ENCODE measurements at places on chromosomes 11 and 22.
A peak's percentile ranks its signal among the peaks of the same experiment; 100 is the strongest.

DNA sequence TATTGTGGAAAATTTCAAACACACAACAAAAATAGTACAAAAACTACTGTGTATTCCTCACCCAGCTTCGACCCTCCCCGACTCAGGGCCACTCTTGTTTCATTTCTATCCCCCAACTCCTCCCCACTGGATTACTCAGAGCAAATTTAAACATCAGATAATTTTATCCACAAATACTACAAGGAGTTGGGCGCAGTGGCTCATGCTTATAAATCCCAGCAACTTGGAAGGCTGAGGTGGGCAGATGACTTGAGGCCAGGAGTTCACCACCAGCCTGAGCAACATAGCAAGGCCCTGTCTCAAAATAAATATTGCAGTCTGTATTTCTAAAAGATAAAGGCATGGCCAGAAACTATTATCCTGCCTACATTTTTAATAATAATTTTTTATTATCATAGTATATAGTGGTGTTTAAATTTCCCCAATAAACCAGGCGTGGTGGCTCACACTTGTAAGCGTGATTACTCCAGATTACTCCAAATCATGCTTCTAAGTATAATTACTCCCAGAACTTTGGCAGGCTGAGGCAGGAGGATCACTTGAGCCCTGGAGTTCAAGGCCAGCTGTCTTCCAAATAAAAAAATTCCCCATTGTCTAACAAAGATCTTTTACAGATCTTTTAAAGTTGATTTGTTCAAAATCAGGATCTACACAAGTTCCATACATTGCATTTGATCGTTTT, 39.8 kb downstream of the LRRC32 start:
- no peak for DNase-seq

GRCh38 chr11:111502611-111503010, 9.6 kb downstream of the BTG4 start:
- DNase-seq = no peak

GRCh38 chr11:78752494-78752893, 177.8 kb upstream of the NARS2 start:
- DNase-seq = no peak

DNA sequence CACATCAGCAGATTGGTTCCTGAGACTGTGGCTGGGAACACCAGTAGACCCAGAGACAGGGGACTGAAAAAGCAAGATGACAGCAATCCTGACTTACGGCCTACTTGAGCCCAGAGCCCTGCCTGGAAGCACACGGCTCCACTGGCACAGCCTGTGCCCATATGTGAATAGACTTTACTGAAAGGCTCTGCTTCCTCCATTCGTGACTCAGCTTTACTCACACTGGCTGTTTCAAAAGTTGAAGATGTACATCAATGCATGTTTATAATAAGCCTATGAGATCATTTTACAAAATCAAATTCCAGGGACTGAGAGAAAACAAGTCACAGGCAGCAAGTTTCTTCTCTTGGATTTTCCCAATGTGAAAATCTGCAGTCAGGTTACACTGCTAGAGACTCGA, 134.6 kb upstream of the TEAD1 start:
- DNase-seq = no peak

GRCh38 chr11:93841446-93841845, 9.0 kb downstream of the VSTM5 start:
- DNase-seq = no peak

GRCh38 chr11:65117206-65118096, at the start of gene ZNHIT2:
TSS of gene ZNHIT2 (minus strand) at chr11:65117701. CDS start at chr11:65117653, 48 bp downstream.
- DNase-seq = peak; percentile 97

DNA sequence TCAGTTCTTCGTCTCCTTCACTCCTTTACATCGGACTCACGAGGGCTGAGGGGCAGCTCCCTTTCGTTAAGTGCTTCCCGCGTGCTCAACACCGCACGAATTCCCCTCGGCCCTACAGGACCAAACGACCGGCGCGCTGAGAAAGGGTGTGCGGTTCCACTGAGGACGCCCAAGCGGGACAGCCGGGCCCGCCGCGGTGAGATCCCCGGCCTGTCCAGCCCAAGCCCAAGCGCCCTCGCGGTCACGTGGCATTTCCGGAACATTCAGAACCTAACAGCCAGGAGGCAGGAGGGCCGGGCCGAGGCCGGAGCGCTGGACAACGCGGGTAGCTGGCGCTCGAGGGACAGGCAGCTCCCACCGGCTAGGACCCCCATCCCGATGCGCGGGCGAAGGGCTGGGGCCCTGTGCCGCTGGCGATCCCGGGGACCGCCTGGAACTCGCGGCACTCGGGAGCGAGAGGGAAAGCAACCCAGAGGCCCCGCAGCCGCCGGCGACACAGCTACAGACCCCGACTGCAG, 737 bp upstream of the STIP1 start:
- DNase-seq = peak; percentile 62

DNA sequence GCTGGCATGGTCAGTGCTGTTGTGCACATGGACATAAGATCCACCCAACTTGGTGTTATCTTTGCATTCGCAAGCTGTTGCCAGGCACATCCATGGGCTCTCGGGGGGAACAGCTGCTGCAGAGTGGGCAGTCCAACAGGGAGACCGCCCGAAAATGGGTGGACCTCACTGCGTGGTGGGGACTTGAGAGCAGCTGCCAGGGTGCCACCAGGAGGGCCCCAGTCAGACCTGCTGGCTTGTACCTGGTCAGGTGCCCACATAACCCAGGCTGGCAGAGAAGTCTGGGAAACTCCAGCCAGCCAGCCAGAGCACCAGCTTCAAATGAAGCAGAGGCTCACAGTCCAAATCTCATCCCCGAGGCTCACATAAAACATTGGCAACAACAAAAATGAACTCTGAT, 120.2 kb downstream of the BCR start:
- DNase-seq = no peak

- no peak for DNase-seq
Measured at GRCh38 chr11:103749158-103749557, 287.3 kb upstream of the DDI1 start.

DNA sequence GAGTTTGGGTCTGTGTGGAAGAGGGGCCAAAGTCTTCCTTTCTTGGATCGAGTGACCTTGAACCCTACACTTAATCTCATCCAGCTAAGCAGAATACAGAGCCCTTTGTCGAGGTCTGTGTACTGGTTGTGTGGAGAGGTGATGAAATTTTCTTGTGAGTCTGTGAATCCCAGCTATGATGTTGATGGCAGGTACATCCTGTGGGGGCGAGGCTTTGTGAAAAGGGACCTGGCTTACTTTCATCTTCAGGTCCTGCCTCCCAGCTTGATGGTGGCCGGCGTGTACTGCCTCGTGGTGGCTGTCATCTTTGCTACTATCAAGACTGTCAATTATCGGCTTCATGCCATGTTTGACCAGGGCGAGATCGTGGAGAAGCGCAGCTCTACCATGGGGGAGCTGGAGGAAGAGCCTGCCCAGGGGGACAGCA, 1.0 kb downstream of the PCNX3 start:
- DNase-seq = no peak

GRCh38 chr11:45651156-45651555, 14.3 kb downstream of the CHST1 start:
- DNase-seq = no peak

- no peak for DNase-seq
Measured at GRCh38 chr11:32779136-32779535, 15.3 kb downstream of the CCDC73 start.

GRCh38 chr11:92222701-92223100, 1.9 kb upstream of the FAT3 start:
- DNase-seq = no peak

DNA sequence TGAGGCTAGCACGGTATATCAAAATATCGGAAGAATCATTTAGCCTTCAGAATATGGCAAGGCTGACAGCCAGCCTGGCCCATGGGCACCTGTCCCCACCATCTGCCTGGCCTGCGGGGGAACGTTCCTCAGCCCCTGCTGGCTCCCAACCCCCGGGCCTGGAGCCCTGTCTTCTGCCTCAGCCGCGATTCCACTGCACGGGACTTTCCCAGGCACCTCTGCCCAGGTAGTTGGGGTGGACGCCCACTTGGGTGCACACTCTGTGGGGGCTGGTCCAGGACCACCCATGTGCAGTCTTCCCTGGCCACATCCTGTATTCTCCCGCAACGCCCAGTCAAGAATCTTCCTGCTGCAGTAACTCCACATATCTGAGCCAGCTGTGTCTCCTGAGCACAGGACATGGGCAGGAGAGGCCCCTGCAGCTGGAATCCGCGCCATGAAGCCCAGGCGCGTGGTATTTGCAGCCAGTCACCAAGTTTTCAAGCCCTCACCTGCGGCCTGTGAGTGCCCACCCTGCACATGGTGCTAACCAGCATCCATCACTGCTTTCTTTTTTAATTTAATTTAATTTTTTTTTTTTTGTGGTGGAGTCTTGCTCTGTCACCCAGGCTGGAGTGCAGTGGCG, 77.9 kb downstream of the KCNQ1 start:
- no peak for DNase-seq

DNA sequence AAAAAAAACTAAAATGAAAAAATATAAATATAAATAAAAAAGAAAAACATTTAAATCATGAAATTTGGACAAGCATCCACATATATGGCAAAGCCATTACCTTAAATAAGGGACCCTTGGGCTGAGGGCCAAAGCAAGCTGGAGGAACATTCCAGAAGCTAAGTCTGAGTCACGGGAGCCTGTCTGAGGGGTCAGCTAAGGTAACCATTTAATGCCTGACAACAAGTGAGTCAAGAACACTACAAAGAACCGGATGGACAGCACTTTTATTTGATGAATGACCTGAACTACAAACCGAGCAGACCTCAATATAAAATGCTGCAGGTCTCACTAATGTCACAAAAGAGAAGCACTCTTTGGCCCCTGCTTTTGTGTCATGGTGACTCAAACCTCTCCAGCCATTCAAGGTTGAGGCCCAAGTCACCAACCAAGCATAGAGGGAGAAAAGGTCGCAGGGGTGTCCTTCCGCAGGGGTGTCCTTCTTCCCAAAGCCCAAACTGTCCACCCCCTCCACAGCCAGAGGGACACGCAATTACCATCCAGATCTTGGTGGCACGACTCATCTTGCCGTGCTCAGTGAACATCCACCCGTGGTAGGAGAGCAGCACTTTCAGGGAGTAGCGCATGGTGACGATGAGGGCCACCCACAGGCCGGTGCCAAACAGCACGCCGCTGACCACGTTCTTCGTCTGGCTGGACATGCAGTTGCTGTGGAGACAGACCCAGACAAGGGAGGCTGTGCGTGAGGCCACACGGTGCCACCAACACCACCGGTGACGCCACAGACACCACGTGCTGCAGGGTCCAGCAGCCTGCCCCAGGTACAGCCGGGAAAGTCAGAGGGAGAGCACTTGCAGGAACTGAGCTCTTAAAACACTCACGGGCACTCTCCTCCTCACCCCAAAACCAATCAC, 34.5 kb downstream of the CPT1A start:
- no peak for DNase-seq

DNA sequence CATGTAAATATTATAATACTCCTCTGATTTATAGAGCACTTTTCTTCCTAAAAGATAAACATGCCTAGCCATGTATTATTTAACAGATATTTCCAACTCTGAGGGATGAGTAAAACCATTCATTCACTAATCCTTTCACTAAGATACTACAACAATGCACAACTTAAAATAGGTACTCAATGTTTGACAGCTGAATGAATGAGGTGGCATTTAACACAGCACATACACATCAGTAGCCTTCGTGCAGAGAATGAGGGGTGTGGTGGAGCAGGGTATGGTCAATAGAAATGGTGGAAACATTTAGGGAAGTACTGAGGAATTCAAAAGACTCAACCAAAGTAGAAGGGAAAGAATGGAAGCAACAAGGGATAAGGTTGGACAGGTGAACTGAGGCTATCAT, 46.7 kb upstream of the MTNR1B start:
- DNase-seq = no peak

DNA sequence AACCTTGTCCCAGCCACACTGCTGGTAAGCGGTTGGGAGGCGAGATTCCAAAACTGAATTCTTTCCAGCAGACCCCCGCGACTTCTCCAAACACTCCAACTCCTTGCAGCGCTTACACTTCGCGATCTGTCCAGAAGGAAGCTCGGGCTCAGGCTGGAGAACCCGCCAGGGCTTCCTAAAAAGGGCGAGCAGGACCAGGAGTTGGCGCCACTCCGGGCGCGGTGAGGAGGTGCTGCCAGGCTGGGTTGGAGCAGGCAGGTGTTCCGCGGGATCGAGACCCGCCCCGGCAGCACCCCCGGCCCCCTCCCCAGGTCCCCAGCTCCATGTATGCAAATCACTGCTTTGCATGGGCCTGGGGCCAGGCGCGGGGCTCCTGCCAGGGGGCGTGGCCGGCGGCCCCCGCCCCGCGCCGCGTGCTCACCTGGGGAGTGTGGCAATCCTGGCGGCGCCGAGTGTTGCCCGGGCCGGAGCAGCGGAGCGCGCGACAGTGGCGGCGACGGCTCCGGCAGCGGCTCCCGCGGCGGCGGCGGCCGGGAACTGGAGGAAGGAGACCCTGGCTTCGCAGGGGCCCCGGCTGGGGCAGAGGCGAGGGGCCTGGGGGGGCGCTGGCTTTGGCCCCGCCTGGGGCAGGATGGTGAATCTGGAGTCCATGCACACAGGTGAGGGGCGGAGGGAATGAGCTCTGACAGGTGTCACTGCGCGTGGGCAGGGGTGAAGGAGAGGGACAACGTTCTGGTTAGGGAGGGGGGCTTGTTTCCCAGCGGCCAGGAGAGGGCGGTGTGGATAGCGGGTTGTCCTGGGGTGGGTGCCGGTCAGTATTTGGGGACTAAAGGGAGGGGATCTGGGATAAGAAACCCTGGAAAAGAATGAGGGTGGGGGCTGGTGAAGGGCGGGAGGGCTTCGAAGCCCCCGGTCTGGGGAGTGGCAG, at the start of gene POU2F3:
Gene POU2F3, plus strand, starts transcription at position 428 of the 928 bp plus-strand sequence. Its CDS starts 204 bp downstream, at position 632.
- no peak for DNase-seq

- DNase-seq = no peak
Measured at GRCh38 chr11:124656774-124657630, 16.5 kb downstream of the SIAE start.

DNA sequence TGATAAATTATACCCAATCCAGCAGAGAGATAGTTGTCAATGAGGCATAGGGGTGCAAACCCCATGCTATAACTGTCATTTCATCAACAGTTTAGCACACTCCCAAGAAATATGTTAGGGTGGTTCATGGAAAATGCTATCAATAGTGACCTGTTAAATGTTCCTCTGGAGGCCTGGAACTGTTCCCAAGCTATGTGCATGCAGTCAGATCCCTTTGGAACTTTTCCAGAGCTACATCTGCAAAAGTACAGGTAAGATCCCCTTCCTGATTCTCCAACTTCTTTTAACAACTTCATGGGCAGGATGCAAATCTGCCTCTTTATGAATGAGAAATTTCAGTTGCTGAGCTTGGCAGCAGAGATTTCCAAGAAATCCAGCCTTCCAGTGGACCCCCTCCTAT, 27.2 kb downstream of the ABTB2 start:
- no peak for DNase-seq

- no peak for DNase-seq
Measured at GRCh38 chr11:118170882-118171268, 5.6 kb downstream of the SCN2B start.

Measured in SK-MEL-5 (cell line).